Karpas-422 (cell line): ENCODE measurements at places on chromosomes 5 and 9. TPM values are rescaled to one million over a fixed set of nuclear protein-coding genes. Genes with fewer than 3 reads are reported as not detected.

DNA sequence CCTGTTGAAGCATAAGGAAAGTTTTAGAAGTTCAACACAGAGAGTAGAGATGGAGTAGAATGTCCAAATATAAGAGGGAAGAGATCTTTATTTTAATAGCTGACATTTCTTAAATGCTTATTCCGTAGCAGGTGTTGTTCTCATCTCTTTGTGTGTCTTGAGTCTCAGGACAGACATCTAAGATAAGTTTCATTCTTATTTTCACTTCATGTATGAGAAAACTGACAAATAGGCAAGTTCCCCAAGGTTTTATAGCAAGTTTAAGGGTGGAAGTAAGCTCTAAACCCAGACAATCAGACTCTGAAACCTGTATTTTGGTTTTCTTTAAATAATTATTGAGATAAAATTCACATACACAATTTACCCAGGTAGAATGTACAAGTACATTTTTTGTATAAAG lies 228.4 kb upstream of the PPP1R2B start:
- no peak overlapping the region for H3K4me3 ChIP-seq
- no peaks in the 10 kb centered on the region for H3K4me1 ChIP-seq
- DNase-seq: no peak
- no peaks in the 10 kb centered on the region for H3K27me3 ChIP-seq

DNA sequence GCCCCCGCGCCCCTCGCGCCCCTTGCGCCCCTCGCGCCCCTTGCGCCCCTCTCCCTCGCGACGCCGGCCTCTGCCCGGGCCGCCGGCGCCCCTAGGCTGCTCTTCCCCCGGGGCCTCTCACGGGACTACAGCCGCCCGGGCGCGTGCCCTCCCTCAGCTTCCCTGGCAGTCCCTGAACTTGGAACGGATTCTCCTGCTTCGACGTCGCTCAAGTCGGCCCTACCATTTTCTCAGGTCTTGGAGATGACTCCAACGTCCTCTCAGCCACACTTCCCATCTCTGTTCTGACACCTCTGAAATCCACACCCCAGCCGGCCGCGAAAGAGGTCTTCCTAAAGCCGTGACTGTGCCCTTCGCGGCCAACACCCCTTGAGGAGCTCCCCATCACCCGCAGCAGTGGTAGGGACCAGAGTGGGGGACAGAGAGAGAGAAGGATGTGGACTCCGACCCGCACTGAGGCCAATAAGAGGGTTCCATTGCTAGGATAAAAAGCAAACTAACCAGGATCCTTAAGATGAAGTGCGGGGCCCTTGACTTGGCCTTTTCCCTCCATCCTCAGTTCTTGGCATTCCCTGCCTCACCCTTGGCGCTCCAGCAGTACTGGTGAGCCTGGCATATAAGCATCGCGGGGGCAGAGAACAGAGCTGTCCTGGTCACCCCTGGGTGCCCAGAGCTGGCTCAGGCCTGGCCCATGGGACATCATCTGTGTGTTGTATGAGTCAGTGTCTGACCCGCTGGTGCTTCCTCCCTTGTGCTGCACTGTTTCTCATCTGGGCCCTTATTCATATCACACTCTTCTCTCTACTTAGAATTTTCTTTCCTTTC lies 38.6 kb upstream of the GARNL3 start:
- DNase-seq: no peak
- peaks cover 17% of the 10 kb centered on the region for H3K4me1 ChIP-seq
- H3K4me3 ChIP-seq: no peak overlapping the region
- H3K27me3 ChIP-seq: no peaks in the 10 kb centered on the region
- H3K27ac ChIP-seq: no peak overlapping the region

GRCh38 chr9:113919382-113919781 lies 43.3 kb downstream of the ZNF618 start:
- no peak overlapping the region for H3K4me3 ChIP-seq
- no peak for DNase-seq
- H3K27ac ChIP-seq: no peak overlapping the region
- no peaks in the 10 kb centered on the region for H3K4me1 ChIP-seq

DNA sequence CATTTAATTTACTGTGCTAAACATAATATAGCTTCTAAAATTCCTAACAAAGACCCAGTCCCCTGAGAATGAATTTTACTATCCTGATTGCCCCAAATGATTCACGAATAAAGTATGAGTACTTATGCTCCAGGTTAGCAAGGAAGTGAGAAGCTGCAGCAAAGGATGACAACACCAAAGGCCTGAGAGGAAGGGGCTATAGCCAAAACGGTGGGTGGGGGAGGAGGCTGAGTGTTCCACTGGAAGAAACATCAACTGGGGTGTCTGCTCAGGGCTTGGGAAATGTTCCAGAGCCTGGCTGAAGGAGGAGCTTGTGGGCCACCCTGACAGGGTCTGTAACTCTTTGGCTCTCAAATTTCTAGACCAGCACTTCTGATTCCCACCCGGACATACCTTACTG lies 157.3 kb downstream of the ADAMTS12 start:
- H3K27me3 ChIP-seq: no peaks in the 10 kb centered on the region
- no peak overlapping the region for H3K4me3 ChIP-seq
- H3K27ac ChIP-seq: no peak overlapping the region
- DNase-seq: no peak

HEMGN gene
- not detected in 2 replicates for total RNA-seq

EMB gene
- total RNA-seq: 166 and 376 TPM in 2 replicates

KIF4B gene
- total RNA-seq: 0.04 and 0.30 TPM in 2 replicates
